ENCODE measurements at places on chromosomes 7 and 10.

DNA sequence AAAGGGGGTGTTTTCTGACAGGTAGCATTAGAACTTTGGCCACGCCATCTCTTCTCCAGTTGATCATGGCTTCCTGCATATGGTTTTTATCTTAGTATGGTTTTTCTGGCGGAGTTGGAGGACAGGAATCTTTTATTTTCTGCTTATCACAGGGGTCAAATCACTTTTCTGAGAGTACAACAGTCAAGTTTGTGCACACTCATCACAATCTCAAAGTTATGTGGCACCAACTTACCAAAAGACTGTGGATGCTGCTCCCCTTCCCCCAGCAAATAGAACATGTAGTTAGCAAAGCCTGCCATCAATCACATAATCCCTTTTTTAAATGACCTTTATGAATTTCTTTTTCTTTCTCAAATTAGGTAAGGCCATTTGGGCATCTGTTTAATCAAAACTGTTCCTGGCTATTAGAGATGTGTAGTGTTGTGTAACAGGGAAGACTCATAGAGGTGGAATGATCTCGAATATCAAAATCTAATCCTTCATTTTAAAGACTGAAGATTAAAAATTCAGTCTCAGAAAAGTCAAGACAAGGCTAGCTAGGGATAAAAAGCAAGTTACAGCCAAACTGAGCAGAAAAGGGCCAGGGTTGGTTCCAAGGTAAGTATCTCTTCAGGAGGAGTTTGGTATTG is 3.8 kb upstream of the CH25H start:
- no peak for DNase-seq

GRCh38 chr7:7517754-7518153 is 17.9 kb downstream of the COL28A1 start:
- no peak for DNase-seq

DNA sequence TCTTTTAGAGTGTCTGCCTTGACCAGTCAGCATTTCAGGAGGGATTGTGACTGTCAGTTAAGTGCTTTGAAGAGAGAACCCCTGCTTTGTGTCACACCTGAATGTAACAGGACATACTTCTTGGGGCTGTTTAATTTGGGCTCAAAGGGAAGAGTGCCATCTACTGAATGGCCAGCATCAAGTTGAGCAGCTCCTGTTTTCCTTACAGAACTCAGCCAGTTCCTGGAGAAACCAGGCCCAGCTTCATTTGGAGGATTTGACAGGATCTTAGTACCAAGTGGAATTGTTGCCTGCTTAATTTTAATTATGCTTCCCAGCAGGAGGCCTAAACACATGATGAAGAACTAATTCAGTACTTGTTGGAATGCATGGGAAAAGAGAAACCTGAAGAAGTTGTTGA is 8.3 kb downstream of the ADD3 start:
- no peak for DNase-seq

- DNase-seq, result no peak
Observed at GRCh38 chr10:67804395-67804678, 33.7 kb downstream of the DNAJC12 start.

DNA sequence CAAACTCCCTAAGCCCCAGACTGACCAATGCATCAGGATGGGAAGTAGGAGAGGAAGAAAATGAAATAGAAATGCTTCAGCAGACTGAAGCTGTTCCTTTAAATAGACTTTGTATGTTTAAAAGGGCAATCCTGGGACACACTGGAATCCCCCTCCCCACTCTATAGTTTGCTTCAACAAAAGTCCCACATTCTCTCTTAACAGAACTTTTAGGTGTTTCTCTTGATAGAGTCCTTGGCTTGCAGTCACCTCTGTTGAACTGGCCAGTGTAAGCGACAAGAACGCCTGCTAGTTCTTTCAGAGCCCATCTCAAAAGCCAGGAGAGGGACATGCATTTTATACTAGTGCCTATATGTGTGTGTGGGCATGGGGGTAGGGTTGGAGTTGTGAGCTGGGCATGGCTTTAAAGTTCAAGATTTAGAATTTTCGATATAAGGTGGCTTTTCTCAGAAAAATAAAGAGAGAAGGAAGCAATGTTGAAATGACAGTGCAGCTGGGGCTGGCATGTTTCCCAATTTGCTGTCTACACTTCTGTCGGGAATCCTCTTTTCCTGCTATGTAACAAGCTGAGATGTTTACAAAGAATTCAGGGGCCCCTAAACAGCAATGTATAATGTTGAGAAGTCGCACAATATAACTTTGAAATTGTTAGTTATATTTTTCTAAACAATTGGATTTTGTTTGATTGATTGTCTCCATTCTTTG is 2.1 kb downstream of the TBX20 start:
- no peak for DNase-seq

DNA sequence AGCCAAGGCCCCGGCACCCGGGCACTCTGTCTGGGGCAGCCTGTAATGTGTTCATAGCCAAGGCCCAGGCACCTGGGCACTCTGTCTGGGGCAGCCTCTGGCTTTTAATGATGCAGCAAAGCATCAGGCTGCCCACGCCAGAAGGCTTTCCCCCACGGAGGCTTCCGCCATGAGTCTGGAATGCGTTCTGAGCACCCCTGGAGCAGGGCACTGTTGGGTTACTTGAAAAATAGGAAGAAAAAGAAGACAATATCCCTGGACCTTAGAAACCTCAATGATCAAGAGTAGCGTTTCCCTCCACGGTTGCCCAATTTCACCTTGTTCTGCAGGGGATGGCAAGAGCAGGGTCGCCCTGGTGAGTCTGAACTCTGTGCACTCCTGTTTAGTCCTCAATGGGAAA is 565.0 kb downstream of the PTPRN2 start:
- DNase-seq, result no peak

DNA sequence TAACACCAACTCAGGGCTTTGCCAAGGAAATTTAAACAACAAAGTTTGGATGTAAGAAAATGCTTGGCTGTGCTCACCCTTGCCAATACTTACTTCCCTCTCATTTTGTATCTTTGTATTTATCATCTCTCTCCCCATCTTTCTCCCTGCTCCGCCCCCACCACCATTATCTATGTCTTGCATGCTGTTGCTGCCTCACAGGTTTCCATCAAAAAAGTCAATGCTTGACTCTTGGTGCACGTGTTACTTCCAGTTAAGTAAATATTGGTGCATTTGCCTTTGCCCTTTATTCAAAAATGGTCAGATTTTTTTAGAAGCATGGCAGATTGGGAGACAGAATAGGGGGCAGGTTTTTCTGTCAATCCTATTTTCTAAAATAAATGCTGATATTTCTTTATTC is 626.0 kb downstream of the ACTR3B start:
- no peak for DNase-seq

DNA sequence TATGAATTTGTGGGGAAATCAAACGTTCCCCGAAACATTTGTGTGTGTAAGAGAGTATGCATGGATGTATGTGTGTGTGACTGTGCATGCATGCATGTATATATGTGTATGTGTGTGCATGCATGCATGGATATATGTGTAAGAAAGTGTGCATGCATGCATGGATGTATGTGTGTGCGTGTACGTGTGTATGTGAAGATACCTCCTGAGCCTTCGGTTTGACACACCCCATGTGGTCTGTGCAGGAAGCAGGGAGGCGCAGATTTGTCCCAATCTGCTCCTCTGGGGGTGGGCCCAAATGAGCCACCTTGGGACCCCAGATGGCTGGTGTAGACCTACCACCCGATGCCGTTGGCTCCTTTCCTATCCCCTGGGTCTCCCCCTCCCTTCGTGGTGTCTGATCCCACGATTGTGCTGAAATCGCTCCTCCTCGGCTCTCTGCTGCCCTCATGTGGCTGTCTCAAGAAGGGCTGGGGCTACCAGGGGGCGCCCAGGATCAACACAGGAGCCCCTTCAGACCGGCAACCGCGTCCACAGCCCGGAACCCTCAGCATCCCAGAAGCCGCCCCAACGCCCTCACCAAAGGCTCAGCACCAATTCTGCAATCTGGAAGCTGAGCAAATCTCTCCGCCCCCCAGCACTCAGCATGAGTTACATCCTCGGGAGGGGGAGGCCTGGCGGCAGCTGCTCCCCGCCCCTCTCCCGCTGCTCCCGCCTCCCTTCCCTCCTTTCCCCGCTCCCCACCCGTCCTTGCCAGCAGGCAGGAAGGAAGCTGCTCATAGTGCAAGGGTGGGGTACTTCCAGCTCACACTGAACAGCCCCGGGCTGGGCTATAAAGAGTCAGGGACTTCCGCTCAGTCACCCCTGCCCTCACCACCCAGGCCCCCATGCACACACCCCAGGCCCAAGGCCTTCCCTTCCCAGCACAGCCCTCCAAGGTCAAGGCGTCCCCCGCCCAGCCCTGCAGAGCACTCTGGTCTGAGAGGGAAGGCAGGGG is 2.3 kb upstream of the NOS3 start:
- peak; percentile 85 for DNase-seq

GRCh38 chr10:24416248-24416647 is 207.3 kb downstream of the KIAA1217 start:
- DNase-seq, result no peak

DNA sequence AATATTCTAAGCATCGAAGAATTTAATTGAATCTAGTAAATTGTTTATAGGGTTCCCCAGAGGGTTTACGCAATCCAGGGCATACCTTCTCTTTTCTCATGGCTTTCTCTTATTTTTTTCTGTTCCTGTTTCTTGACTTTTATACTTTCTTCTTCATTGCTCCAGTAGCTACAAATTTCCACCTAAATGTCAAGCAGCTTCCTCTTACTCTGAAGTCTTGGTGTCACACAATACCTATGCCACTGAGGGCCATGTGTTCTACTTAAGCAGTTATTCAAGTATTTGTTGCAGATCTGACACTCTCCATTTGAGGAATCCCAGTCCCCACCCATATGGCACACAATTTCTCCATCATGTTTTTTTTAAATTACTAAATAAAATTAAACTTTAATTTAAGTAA is 343.1 kb upstream of the MBL2 start:
- DNase-seq, result no peak

GRCh38 chr10:122588381-122588780 is 27.8 kb downstream of the DMBT1 start:
- no peak for DNase-seq

DNA sequence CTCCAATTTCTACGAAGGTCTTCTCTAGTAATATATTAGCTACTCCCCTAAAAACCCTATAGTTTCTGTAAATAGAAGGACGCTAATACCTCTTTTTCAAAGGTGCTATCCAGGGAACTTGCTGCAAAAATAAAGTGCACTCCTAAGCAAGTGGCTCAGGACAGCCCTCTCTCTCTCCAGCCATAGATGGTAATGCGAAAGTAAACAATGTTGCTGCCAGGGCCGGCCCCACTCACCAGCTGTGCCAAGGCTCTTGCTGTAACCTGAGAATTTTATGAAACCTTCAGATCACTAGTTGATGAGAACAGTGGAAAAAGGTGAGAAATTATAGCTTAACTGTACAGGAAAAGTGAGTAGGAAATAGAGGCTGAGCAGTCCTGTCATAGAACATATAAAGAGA is 10.9 kb upstream of the TAS2R39 start:
- no peak for DNase-seq

DNA sequence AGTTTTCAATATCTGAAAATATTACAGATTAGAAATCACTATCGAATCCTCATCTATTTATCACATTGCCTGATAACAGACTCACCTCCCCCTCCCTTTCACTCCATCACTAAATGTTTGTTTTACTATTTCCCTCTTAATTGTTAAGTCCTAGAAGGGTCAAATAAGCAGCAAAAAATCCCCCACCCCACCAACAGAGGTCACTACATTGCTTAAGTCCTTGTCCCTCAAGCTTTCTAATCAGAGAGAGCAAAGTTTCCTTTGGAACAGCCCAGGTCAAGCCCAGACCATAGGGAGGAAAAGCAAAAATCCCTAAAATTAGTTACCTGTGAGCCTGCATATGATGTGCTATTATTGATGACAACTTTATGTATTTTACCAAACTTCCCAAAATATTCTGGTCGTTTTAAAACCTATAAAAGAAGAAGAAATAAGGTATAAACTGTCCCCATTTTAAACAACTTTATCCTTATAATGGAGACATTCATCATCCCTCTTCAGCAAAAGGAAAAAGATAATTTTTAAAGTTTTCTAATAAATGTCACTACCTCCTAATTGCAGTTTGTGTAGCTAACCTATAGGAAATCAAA is 95.0 kb downstream of the CNOT4 start:
- DNase-seq, result peak; percentile 7

DNA sequence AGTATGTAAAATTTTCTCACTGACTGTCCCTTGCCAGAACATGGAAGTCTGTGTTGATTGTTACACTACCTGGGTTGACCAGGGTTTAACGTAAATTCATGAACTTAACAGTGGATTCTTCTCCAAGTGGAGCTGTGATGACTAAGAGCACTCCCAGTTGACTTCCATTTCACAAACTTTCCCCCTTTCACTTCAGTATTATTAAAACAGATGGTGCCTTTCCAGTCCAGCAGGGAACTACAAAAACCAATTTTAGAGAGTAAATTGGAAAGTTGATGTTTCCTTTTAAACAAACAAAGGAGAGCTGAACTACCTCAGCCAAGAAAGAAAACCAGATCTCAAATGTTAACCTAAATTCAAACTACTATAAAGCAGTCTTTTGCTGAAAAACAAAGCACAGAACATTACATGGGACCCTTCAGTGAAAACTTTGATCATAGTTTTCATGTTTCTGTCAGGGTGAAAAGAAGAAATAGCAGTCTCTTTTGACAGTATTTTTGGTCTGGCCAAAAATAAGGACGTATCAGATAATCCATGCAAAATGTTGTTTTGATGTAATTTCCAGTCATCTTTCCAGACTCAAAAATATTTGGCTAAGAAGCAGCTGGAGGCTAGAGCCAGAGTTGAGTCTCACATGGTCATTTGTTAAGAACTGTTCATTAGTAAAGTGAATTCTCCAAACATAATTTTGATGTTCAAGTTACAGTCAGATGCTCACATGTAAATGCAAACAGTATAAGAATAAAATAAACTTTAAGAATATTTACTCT is 479.9 kb upstream of the AKR1E2 start:
- DNase-seq, result no peak

GRCh38 chr10:121648493-121648892 is 50.2 kb upstream of the FGFR2 start:
- no peak for DNase-seq

DNA sequence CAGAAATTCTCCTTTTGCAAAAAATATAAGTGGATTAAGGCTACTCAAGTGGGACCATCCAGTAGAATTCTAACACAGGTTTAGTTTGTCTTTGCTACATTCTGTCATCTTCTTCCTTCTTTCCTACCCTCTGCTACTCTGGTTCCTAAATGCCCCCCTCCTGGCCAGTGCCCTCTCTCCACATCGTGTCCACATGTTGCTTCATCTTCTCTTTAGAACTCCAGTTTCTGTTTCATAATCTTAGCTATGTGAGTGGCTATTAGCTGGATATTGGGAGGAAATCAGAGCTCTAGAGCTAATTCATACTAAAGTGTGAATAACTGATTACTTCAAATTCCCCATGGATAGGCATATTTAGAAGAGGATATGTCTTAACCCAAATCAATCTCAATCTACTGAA is 528.5 kb downstream of the LRMDA start:
- DNase-seq, result no peak

- no peak for DNase-seq
Observed at GRCh38 chr7:149832332-149833041, 5.7 kb upstream of the ZNF862 start.

GRCh38 chr10:130804778-130805634 is 506.5 kb downstream of the TCERG1L start:
- no peak for DNase-seq

Data from NCI-H2107 (cell line).